ENCODE measurements at places on chromosomes 11 and 22. TPM values are rescaled to one million over a fixed set of nuclear protein-coding genes. Genes with fewer than 3 reads are reported as not detected.

DNA sequence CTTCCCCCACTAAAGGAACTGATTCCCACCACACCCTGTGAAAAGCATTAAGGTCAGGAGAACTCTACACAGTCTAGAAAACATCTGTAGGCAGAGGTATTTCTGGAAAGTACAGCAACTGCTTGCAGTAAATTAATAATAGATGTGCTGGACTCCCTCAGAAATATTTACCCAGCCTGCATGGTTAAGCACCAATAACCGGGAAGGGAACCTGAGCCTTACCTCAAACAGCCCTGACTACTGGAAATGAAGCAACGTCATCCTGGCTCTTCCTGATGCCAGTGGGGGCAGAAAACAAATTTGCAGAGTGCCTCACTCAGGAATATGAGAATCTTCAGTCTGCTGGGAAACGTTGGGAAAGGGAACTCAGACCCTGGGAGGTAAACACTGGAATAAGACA lies 318.1 kb downstream of the TENM4 start:
- no peak for DNase-seq

DNA sequence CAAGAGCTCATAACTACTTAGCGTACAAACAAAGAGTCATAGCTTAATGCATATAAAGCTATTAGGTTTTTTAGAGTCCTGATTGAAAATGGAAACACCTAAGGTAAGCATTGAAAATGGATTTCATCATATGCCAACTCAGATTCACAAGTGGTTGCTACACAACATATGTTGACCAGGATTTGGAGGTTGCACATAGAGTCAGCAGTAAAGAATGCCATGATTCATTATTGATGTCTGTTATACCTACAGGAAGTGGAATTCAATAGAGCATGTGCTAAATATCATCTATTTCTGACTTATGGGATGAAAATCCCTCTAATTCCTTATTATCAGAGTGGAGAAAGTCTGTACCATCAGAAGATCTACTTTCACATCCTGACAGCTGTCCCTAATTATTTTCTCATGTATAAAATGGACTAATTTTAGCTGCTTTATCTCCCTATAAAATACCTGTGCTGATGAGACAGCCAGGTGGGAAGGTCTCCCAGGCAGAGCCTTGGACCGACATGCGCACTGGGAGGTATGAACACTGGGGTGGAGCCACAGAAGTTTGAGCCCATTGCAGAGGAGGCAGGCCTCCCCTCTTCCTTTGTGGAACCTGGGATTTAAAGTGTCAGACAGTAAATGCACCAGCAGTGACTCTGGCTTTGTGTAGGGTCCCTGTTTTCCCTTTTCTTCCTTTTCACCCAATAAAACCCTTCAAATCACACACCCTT lies 204.2 kb downstream of the AASDHPPT start:
- no peak for DNase-seq

SCGB1D2 gene
- total RNA-seq, result 4.0 TPM

DNA sequence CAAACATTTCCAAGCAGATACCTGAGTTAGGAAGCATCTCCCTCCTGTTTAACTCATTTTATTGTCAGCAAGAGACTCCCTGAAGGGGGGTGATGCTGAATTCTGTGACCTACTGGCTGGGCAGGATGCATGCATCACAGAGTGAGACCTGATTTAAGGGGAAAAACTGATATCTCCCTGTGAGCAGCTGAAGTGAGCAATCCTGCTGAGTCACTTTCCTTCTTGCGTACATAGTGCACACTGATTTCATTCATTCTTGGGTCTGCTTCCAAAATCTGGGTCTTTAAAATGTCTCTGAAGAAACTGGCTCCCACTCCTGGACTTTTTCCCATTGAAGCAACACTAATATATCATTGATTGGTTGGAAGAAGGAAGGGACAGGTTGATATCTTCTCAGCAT lies 23.3 kb downstream of the P4HA3 start:
- DNase-seq, result no peak

- DNase-seq, result peak; percentile 37
Measured at GRCh38 chr11:115421352-115421991, 82.7 kb downstream of the CADM1 start.

DNA sequence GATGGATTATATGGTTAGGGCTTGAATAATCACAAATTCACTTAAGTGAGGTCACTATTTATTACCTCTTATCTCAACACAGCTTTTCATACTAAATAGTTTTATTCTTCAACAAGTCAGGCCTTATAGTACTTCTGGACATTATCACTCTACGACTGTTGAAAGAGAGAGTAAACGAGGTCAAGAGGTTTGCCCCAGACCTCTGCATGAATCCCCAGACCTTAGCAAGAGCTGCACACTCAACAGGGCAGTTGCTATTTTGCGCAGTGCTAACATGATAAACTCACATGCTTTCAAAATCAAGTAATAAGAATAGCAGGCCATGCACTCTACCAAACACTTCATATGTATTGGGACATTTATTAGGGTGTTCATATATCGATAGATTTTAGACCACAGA lies 60.5 kb downstream of the DDI1 start:
- DNase-seq, result no peak

- peak; percentile 70 for DNase-seq
Measured at GRCh38 chr11:10294290-10294953, 403 bp upstream of the SBF2 start.

DNA sequence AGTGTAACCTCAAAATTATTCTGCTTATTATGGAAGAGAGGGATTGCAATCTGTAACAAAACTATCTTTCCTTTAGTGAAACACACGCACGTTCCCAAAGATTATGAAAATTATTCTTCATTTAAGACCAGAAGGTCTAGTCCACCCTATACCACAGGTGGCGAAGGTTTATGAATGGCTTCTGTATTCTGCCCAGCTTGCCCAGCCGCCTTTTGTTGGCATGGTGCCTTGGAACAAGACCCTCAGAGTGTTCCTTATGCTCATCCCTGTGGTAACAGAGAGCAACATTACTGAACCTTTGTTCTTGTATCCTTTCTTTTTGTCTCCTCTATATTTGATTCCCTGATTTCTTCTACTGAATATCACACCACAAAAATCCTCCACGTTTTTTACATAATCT lies 116.4 kb downstream of the FAR1 start:
- no peak for DNase-seq

DNA sequence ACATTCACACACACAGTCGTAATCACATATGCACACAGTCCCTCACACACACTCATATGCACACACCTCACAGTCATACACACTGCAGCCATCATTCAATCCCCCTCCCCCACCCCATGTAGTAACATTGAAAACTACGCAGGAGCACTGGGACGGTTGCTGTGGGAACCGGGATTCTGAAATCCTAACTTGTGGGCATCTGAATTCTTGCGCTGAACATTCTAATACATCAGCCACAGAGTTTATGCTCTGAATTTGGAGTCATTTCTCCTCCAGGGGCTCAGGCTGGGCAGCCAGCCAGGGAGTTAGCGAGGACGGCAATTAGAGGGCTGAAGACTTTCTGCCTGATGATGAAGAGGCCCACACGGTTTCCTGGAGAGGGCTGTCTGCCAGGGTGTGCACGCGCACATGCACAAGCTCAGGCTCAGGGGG lies 32.7 kb downstream of the CD6 start:
- DNase-seq, result no peak

TRIM3 gene
- total RNA-seq, result 14.4 TPM

FAM180B gene
- not detected for total RNA-seq

TEX54 gene
- total RNA-seq, result not detected

GRCh38 chr11:71096751-71097388 lies 155.5 kb downstream of the SHANK2 start:
- DNase-seq, result no peak

C11orf52 gene
- 1.0 TPM for total RNA-seq

DNA sequence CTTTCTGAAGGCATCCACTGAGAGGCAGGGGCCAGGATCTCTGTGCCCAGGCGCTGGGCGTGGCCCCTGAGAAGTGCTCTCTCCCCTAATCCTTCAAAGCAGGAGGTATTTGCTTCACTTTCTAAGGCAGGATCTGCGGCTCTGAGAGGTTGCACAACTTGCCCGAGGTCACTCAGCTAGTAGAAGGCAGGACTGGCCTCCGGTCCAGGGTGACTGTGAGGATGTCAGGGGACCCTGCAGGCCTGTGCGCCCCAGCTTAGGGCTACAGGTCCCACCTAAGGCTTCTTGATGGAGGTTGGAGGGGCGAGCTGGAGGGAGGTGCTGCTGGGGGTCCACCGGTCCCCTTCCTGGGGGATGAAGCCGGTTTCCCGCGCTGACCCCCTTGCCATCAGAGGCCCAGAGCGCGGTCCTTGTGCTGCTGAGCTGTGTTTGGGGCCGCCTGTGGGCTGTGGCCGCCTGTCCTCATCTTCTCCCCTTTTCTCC lies 979 bp downstream of the SMIM38 start:
- peak; percentile 45 for DNase-seq

TRIM6 gene
- total RNA-seq, result 1.5 TPM

FBLN1 gene
- total RNA-seq, result 93.3 TPM

DNA sequence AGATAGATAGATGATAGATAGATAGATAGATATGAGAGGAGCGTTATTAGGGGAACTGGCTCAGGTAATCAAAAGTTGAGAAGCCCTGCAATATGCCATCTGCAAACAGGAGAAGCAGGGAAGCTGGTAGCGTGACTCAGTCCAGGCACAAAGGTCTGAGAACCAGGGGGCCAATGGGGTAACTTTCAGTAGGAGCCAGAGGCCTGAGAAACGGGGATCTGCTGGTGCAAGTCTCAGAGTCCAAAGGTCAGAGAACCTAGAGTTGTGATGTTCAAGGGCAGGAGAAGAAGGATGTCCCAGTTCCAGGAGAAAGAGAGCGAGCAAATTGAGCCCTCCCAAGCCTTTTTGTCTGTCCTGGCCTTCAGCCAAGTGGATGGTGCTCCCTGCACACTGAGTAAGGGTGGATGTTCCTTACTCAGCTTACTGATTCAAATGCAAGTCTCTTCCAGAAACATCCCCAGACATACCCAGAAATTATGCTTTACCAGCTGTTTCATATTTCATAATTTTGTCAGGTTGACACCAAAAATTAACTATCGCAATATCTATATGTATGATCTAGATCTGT lies 87.8 kb upstream of the SLC22A12 start:
- no peak for DNase-seq

DNA sequence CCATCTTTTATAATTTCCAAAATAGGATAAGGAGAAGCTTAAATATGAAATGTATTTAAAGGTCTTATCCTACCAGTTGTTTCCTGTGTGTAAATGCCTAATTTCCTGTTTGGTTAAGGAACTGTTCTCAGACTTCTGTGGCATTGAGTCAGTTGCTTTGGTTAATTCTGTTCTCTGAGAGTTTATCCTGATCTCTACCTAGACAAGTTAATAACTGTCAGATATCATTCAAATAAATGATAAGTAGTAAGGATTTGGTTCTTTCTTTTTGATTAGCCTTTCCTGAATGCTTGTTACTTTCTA lies 39.5 kb downstream of the CTNND1 start:
- DNase-seq, result no peak

GRCh38 chr22:35116817-35117216 lies 50.9 kb downstream of the ISX start:
- no peak for DNase-seq

RAG1 gene
- 1.4 TPM for total RNA-seq

DNA sequence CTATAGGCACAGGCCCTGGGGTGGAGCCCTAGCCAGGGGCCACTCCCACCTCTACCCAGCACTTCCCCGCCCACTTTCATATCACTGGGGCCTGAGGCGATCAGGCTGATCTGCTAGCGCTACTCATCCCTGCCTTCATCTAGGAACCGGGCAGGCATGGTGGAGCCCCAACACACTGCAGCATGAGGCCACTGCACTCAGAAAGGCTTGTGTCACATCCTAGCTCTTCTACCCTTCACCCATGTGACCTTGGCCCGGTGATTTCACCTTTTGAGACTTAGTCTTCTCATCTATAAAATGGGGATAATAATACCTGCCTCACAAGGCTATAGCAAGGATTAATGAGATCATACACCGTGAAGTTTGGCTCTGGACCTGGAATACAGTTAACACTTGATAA lies 18.1 kb upstream of the GDPD5 start:
- no peak for DNase-seq

DNA sequence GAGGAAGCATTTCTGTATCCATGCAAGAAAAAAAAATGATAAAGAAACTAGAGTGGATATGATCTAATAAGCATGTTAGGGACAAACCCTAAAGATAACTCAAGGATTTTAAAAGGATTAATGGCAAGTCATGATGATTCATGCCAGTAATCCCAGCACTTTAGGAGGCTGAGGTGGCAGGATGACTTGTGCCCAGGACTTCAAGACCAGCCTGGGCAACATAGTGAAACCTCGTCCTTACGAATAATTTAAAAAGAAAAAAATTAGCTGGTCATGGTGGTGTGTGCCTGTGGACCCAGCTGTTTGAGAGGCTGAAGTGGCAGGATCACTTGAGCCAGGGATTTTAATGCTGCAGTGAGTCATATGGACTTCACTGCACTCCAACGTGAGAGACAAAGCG lies 145.5 kb upstream of the BLID start:
- DNase-seq, result no peak

DNA sequence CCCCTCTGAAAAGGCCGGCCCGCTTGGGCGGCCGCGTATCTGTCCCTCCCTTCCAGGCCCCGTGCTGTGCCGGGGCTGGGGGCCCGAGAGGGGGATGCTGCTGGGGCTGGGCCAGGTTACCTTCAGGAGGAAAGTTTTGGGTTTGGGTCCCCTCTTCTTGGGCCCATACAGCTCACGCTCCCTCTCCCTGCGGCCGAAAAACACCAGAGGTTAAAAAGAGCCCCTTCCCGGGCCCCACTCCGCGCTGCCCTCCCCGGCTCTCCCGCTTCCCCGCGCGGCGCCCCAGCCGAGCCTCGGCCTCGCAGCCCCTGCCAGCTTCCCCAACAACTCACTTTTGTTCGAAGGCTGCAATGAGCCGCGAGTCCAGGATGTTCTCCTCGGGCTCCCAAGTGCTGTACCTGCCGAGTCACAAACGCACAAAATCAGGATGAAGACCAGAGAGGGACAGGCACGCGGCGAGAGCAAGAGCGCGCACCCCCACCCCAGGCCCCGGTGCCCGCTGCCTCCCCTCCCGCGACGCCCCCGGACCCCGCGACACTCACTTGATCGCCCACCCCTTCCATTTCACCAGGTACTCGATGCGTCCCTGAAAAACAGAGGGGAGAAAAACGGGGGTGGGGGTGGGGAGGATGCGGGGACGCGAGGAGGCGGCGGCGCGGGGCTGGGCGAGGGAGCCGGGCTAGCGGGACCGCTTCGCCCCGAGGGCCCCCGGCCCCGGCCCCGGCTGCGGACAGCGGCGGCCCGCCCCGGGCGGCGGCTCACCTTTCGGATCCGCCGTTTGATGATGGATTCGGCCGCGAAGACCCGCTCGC lies 450 bp downstream of the CBX6 start:
- peak; percentile 49 for DNase-seq

OR52A1 gene
- not detected for total RNA-seq

- DNase-seq, result peak; percentile 66
Measured at GRCh38 chr11:122100756-122101080, 15.3 kb downstream of the BLID start.

APOBEC3B gene
- total RNA-seq, result 0.55 TPM

Data from left ventricle myocardium superior (tissue), 1 donor.